ENCODE measurements at places on chromosomes 12 and 14.
A peak's percentile ranks its signal among the peaks of the same experiment; 100 is the strongest.

- DNase-seq = no peak
Measured at GRCh38 chr14:54133896-54134295, 177.3 kb upstream of the BMP4 start.

- no peak for DNase-seq
Measured at GRCh38 chr14:85578930-85579329, 49.0 kb downstream of the FLRT2 start.

- no peak for DNase-seq
Measured at GRCh38 chr14:99393059-99393655, 87.5 kb downstream of the SETD3 start.

DNA sequence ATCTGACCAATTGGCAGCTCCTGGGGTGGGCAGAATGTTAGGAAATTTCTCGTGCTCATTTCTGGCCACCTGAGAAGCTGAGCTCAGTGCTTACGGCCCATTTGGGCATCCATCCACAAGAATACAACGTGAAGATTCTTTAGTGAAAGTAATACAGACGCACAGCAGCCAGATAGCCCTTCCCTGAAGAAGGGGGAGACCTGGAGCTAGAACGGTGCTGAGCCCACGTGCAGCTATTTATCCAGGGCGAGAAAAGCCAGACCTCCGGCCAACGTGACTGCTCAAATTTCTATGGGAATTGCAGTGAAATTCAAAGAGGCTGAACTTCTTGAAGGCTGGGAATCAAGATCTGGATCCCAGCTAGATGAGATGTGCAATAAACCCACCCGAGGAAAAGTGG lies 20.7 kb downstream of the NID2 start:
- no peak for DNase-seq

DNA sequence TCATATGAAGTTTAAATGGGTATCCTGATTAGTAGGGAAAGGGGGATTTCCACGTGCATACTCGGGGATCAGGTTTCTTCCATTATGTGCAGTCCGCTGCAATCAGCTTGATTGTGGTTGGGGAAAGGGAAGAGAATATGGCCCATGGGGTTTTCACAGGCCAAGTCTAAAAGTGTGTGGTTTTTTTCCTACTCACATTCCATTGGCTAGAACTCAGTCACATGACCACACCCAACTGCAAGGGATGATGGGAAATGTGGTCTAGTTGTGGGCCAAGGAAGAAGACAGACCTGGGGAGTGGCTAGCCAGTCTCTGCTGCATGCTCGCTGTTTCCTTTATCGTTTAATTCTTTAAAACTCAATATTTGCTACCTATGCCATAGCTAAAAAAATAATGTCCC lies 105.1 kb downstream of the PRIMA1 start:
- DNase-seq = no peak

DNA sequence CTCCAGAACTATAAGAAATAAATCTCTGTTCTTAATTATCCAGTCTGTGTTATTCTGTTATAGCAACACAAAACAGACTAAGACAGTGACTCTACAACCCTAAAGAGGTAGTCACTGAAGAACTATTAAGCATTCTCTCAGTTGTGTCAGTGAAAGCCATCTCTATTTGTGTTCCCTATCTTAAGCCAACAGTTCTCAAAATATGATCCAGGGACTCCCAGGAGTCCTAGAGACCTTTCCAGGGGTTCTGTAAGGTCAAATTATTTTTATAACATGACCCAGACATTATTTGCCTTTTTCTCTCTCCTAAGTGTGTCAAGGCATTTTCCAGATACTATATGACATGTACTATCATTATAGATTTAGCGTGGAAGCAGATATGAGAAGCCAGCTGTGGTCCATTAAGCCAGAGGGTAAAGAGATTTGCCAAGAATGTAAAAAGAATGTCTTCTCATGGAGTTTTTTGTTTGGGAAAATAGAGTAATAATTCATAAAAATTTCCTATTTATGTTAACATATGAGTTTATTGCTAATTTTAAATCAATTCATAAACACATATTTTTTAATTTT lies 315.8 kb downstream of the RGS6 start:
- DNase-seq = no peak

DNA sequence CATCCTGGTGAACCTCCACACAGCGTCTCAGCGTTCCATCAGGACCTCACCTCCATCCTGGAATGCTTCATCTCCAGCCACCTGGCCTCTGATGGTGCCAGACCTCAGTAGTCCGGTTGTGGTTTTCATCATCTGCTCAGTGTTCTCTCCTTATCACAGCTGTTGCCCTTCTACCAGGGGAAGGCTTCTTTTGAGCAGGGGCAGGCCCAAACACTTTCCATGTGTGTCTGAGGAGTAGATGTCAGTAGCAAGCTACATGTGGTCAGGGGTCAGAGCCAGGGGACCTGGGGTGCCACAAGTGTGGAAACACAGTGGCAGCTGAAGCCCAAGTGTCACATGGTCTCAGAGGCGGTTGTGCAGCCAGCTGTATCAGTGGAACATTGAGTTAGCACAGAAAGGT lies 30.2 kb upstream of the FGD4 start:
- DNase-seq = no peak

- no peak for DNase-seq
Measured at GRCh38 chr14:34038358-34039057, 87.6 kb upstream of the EGLN3 start.

DNA sequence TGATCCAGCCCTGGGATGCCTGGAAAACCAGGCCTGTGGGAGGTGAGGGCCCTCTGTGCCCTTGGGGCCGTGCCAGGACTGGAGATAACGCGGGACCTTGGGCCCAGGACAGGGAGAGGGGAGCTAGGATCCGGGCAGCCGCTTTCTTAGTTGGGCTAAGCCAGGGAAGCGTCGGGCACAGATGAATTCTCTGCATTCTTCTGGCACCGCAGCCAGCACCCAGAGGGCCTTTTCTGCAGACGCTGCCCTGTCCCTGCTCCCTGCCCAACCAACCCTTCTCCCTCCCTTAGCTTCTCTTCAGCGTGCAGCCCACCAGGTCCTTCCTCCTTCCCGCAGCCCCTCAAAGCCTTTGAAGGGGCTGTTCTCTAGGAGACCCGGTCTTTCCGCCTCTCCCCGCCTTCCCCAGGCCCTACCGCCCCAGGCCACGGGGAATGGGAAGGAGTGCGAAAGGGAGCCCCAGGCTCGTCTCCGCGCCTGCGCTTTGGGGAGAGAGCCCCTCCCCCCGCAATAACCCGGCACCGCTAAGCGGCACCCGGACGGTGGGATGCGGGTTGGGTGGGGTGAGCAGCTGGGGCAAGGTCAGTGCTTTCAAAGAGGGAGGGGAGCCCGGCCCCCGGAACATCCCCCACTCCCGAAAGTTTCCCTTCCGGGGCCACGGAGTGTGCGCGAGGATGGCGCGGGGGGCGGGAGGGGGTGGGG lies 663 bp downstream of the NCKAP5L start:
- DNase-seq = peak; percentile 30

DNA sequence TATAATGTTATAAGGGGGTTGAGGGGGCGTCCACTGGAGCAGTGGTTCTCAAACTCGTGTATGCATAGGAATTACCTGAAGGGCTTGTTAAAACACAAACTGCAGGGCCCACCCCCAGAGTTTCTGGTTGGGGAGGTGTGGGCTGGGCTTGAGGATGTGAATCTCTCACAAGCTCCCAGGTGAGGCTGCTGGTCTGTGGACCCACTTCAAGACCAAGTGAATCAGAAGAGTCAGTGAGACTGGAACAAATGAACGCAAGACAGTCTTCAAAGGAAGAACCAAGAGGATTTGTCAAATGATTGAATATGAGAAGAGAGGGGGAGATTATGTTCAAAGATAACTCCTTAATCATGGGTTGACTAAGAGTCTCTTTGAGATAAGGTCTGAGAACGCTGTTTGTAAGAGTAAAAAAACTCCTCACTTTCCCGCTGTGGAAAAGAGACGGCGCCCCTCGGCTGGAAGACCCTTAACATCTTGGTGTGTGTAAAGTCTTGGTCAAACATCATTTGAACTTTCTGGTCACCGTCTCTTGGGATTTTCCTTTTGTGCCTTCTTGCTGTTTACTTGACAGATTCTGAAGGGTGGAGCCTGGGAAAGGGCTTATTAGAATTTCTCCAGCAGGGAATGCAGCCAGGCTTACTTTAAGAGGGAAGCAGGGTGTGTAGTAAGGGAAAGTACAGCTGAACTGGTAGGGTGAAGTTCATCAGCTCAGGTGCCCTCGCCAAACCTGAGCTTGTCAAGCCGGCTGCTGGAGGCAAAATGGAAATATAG lies 5.3 kb upstream of the FOXN3 start:
- no peak for DNase-seq
